Left lobe of liver (tissue), 2 donors: ENCODE measurements at places on chromosomes 13 and 19.

DNA sequence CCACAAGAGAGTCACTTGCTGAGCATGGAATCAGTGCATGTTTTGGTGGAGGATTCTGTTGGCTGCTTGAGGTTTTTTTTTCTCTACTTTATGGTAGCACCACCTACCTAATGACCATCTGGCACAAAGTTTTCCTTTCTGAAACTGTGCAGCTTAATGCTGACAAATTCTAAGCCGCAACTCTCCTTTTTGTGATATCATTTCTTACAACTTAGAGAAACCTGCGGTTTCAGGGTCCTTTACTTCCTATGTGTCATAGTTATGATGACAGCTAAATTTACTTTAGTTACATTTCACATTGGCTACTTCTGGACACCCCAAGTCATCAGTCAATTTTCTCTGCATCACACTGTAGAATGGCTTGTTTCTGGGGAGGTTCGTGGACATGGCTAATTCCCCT lies 115.4 kb upstream of the TMTC4 start:
- DNase-seq: no peak

DNA sequence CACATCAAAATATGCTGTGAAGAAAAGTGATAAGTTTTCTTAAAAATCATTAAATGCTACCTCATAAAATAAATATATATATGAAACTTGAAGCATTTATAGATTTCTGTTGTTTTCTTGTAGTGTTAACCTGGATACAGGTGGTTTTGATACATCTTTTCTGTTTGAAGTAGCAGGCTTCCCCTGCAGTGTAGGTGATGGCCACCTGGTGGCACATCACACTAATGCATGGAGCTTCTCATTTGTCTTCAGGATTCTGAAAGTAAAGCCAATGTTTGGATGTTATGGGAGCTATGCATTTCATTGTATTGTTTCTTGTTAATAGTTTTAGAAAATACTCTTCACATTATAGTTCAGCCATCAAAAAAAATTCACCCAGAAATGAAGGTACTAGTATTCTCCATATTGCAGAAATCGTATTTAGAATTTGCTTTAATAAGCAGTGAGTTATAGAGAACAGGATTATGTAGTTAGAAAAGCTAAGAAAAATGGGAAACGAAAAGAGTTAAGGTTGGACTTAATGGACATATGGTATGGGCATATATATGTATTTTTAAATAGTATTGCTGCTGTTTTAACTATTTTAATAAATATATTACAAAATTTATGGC lies 18.7 kb downstream of the GPR180 start:
- DNase-seq: no peak

- no peak for DNase-seq
These were observed 10.2 kb downstream of the OXGR1 start for GRCh38 chr13:96984051-96984508.

DNA sequence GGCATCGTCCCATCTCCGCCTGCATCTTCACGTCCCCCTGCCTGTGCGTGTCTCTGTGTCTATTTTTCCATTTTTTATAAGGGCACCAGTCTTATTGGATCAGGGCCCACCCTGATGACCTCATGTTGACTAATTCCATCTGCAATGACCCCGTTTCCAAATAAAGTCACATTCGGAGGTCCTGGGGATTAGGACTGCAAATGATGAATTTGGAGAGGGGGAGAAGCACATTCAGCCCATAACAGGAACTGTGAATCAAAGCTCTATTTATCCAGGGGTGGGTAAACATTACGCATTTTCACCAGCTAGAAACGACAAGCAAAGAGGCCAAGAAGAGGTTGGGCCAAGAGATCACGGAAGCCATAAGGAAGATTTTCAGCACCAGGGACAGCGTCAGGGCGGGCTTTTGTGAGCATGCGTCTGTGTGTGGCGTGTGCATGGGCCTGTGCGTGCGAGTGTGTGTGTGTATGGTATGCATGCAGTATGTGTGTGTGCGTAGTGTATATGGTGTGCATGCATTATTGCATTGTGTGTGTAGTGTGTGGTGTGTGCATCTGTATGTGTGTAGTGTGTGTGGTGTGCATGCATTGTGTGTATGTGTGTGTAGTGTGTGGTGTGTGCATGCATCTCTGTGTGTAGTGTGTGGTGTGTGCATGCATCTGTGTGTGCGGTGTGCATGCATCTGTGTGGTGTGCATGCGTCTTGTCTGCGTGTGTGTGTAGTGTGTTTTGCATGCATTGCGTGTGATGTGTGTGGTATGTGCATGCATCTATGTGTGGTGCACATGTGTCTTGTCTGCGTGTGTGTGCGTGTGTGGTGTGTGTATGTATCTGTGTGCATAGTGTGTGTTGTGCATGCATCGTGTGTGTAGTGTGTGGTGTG lies 19.6 kb downstream of the CELF5 start:
- DNase-seq: no peak

GRCh38 chr13:36420437-36420891 lies 11.8 kb upstream of the CCNA1 start:
- peak; percentile 65 for DNase-seq

DNA sequence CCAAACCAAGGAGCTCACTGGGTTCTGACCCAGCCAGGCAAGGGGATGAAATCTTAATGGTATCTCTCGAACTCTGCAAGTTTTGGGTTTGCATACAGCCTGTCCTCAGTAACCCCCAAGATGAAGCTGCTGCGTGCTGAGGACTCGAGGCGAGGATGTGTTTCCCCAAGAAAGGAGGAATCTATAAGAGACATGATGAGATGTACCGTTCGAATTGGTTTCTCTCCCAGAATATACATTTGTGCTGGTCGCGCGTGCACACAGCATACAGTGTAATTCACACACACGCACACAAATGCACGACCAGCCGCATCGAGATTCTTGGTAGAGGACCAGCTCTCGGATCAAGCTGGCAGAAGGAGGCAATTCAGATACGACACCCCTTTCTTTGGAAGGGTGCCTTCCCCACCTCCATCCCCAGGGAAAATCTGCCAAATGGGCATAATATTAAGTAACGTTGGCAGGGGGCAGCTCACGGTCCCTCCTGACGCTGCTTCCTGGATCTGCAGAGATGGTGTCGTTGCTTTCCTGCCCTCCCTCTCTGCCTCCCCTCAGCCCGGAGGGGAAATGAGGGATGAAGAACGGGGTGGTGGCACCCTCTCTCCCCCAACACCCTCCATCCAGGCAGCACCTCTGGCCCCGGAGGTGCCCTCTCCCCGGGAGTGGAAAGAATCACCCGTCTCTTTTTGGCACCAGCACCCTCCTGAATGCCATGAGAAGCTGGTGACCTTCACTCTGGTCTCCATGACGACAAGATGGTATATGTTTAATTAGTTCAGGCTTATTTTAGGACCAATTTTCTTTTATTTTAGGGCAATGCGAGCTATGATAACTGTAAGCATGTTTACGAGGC lies 310.2 kb downstream of the ZNF536 start:
- DNase-seq: no peak

DNA sequence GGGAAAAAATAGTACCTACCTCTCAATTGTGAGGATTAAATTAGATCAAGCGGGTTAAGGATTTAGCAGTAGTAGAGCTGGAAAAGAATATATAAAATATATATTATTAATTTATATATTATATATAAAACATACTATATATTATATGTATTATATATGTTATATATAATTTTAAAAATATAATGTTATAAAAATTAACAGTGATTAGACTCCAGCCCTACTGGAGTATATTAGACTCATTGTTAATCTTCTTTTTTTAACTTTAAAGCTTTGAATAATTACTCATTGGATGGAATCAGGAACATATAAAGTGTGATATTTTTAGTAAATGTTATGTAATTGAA lies 380 bp upstream of the MRPL54 start:
- DNase-seq: no peak

GRCh38 chr13:44930963-44931623 lies 58.2 kb downstream of the NUFIP1 start:
- no peak for DNase-seq

- no peak for DNase-seq
These were observed 14.2 kb upstream of the PGLS start for GRCh38 chr19:17497149-17497798.

GRCh38 chr19:31592456-31592855 lies 243.2 kb upstream of the TSHZ3 start:
- no peak for DNase-seq

DNA sequence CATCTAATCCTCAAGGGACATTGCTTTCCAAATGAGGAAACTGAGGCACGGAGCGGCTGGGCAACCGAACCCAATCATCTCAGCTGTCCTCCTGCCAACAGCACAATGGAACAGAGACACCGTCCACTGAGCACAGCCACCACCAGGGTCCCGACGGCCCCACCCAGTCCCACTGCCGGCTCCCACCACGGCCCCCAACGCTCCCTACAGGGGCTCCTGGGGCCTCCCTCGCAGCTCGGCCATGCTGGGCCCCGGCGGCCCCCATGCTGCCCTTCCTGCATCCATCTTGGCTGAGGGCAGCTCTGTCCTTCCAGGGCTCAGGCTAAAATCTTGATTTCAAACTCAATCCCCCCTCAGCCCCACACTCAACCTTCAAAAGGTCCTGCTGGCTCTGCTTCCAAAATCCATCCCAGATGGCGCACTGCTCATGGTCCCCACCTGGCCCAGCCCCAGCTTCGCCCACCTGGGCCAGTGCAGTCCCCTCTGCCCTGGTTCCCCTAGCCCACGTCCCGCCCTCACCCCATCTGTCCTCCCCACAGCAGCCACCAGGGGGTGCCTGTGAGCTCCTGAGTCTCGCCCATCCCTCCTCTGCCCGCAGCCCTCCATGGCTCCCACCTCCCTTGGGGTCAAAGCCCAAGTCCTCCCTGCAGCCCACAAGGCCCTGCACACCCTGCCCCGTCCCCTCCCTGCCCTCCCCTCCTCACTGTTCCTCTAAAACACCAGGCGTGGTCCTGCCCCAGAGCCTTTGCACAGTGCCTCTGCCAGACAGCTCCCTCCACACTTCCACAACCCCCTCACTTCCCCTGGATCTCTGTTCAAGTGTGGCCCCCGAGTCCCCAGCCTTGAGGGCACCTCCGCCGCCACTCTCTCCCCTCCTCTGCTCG lies 7.9 kb downstream of the PIP5K1C start:
- DNase-seq: no peak

GRCh38 chr13:94431987-94432386 lies 47.5 kb downstream of the DCT start:
- DNase-seq: no peak

GRCh38 chr13:83879431-83880171 lies 2.7 kb downstream of the SLITRK1 start:
- DNase-seq: no peak

GRCh38 chr13:39542361-39542760 lies 60.6 kb downstream of the LHFPL6 start:
- no peak for DNase-seq

GRCh38 chr19:3161453-3161852 lies 17.1 kb upstream of the S1PR4 start:
- DNase-seq: no peak

DNA sequence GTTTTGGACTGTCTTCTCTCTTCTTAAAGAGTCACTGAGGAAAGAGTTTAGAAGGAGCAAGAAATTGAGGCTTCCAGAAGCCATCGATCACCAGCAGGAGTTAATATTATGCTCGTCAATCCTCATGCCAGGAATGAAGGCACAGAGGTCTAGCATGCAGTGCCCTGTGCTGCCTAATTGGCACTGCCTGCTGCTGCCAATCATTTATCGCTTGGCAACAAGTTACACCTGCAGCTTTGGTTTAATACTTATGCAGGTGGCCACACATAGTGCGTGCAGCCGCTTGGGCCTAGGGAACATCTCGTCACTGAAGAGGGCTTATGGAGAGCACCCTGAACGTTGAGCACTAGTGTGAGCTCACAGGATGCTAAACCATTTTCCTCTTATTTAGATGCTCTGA lies 2.7 kb upstream of the SOX1 start:
- no peak for DNase-seq

- DNase-seq: no peak
These were observed 5.2 kb upstream of the KBTBD7 start for GRCh38 chr13:41199526-41199925.

- DNase-seq: no peak
These were observed 230.4 kb downstream of the ATP8A2 start for GRCh38 chr13:25602176-25602575.

- DNase-seq: no peak
These were observed 40.8 kb downstream of the TNFRSF19 start for GRCh38 chr13:23610966-23611491.

DNA sequence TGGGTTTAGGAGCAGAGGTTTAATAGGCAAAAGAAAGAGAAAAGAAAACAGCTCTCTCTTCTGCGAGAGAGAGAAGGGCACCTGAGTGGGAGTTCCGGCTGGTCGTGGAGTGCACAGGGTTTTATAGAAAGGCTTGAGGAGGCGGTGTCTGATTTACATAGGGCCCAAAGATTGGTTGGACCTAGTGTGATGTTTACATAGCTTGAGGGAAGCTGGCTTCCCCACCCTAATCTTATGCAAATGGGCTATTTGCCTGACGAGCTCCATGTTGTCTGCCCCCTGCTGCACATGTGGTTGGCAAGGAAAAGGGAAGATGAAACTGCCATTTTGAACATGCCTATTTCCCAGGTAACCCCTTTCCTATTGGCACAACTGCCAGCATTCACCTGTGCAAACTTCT lies 21.5 kb upstream of the MEDAG start:
- DNase-seq: no peak

- no peak for DNase-seq
These were observed 38.8 kb downstream of the VSTM2B start for GRCh38 chr19:29564574-29565005.

DNA sequence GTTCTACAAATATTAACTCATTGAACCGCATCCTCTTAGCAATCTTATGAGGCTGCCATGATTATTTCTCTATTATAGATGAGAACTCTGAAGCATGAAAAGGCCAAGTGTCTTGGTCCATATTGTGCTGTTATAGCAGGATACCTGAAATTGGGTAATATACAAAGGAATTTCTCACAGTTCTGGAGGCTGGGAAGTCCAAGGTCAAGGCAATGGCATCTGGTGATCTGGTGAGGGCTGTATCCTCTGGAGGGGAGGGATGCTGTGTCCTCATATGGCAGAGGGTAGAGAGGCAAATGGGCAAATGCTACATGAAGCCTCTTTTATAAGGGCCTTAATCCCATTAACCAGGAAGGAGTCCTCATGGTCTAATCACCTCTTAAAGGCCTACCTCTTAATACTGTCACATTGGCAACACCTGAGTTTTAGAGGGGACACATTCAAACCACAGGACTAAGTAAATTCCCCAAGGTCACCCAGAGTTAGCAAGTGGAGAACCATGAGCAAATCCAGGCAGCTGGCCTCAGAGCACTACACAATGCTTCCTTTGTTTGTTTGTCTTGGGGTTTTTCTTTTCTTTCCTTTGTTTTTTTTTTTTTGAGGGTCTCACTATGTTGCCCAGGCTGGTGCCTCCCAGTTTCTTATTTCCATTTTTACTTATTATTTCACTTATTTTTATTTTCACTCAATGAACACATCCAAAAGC lies 55.9 kb upstream of the LATS2 start:
- no peak for DNase-seq

DNA sequence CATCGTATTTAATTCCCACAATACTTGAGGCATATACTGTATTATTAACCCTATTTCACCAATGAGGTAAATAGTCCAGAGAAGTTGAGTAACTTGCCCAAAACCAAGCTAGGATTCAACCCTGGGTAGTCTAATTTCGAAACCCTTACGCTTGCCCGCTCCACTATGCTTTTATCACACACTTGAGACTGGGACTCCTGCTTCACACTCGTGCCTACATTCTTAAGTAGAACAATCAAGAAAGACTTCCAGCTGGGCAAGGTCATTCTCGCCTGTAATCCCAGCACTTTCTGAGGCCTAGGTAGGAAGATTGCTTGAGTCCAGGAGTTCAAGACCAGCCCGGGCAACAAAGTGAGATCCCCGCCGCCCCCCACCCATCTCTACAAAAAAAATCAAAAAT lies 3.6 kb downstream of the ZNF541 start:
- no peak for DNase-seq

GRCh38 chr19:6732803-6733337 lies 4.5 kb downstream of the GPR108 start:
- no peak for DNase-seq

- peak; percentile 69 for DNase-seq
These were observed 71.0 kb downstream of the ZNF486 start for GRCh38 chr19:20237773-20238623.
